Activated CD4-positive, alpha-beta T cell treated with anti-CD3 and anti-CD28 coated beads for 24 hours (primary cell): ENCODE measurements at places on chromosomes 13 and 19.
A peak's percentile ranks its signal among the peaks of the same experiment; 100 is the strongest.

DNA sequence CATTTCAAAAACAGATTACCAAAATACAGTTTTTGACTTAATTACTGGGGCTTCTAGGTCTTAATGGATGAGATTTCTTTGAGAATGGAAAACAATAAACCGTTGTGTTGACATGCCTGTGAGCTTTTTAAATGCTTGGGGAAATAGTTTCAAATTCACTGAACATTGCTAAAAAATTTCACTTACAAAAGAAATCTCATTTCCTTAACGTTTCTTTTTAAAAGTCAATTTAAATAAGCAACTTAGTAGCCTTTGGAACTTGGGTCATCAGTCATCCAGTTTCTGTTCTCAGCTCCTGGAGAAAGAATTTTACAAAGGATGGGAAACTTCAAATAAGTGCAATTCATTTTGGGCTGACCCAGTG is 4.4 kb downstream of the ZC3H4 start:
- DNase-seq: no peak

GRCh38 chr13:79997244-79997643 is 343.7 kb downstream of the SPRY2 start:
- DNase-seq: no peak

- DNase-seq: no peak
Measured at GRCh38 chr13:50275392-50276063, 260.3 kb downstream of the KCNRG start.

DNA sequence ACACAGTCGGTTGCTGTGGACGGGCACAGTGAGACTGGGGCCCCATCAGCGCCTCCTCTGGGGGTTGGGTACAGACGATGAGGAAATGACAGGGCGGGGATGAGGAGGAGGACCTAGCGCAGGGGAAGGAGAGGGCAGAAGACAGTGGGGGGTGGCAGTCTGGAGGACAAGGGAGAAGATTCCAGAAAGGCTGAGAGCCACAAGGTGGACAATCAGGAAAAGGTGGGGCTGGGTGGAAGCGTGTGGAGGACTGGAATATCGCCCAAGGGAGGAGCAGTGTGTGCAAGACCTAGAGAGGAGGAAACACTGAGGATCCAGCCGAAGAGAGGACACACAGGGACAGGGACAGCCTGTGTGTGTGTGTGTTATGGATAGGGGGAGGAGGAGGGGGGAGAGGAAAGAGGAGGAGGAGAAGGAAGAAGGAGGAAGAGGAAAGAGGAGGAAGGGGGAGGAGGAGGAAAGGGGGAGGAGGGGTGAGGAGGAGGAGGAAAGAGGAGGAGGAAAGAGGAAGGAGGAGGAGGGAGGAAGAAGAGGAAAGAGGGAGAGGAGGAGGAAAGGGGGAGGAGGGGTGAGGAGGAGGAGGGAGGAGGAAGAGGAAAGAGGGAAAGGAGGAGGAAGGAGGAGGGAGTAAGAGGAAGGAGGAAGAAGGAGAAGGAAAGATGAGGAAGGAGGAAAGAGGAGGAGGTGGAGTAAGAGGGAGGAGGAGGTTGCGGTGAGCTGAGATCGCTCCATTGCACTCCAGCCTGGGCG is 15.8 kb upstream of the GARIN5A start:
- no peak for DNase-seq

DNA sequence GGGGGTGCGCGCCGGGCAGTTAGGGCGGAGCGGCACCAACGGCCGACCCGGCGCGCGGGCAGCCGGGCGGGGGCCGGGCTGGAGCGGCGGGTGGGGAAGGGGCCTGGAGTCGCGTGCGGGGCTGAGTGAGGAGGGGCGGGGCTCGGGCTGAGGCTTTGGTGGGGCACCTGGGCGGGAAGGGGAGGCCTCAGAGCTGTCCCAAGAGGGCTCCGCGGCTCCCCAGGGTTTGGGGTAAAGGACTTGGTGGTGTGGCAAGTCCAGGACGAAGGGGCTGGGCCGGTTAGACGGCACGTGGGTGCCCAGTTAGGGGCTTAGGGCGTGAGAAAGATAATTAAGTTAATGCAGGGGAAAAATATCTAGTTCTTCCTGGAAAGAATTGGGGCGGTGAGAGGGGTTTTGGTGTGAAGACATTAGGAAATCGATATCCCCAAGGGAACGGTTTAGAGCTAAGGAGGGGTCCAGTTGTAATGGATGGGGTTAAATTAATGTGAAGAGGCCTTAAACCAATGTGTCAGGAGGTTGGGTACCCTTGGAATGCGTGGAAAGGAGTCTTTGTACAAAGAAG is 496 bp downstream of the ZNF574 start:
- peak; percentile 30 for DNase-seq

DNA sequence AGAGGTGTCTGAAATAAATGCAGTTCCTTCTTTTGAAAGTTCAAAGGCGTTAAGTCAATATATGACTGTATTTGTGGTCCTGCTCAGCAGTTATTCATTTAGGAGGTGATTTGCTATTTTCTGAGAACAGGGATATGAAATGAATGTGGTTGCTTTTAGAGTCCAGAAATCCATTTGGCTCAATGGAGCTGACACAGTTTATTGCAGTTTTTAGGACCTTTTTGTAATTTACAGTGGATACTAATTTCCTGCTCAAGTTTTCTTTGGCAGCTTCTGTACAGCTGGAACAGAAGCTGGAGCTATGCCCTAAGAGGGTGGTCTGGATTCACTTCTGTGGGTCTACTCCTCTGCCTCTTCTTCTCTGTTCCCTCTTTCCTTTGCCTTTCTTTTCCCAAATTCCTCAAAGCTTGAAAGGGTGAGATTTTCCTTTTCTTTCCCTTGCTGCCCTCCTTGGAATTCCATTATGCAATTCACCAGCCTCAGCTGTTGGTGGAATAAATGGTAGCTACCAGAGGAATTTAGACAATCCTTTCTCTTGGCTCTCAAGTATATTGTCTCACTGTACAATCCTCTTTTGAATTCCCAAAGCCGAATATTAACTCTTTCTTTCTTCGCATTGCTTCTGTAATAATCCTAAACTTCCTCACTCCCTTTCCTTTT is 39.9 kb downstream of the ITGBL1 start:
- DNase-seq: no peak

DNA sequence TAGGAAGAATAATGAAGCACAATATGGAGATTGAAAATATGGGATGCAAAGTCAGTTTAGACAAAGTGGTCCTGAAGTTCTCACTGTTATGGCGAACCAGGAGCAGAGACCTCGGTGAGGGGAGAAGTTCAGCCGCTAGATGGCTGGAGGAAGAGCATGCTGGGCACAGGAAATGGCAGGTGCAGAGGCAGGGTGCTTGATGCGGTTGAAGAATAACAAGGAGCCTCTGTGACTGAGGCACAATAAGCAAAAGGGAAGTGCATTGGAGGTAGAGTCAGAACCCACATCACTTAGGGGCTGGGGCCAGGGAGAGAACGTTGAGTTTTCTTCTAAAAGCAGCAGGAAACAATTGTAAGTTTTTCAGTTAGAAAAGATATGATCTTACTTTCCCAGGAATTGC is 1725.2 kb downstream of the EFNB2 start:
- no peak for DNase-seq

- DNase-seq: peak; percentile 32
Measured at GRCh38 chr19:18086590-18087138, at the start of gene IL12RB1. Gene IL12RB1 (minus strand): TSS chr19:18086934. CDS start chr19:18086823, 111 bp downstream.

- no peak for DNase-seq
Measured at GRCh38 chr19:32172566-32173160, 172.7 kb upstream of the ZNF507 start.

- DNase-seq: no peak
Measured at GRCh38 chr13:35479038-35479492, 2.6 kb upstream of the MAB21L1 start.

DNA sequence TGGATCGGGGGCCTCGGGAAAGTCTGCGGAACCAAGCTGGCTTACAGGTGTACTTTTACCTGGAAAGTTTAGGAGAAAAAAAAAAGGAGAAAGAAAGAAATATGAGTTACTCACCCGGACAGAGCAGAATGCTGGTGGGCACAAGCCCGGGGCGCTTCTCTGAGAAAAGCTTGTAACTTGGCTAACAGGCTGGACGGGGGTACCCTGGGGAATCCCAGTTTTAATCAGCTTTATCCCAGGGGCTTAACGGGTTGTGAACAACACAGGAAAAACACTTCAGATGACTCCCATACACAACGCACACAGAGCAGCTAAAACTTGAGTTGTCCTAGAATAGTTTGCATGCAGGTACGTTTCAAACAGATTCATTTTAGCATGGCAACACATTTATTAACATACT is 37.3 kb downstream of the KLF2 start:
- no peak for DNase-seq
